ENCODE measurements at places on chromosomes 3 and 15. TPM values are rescaled to one million over a fixed set of nuclear protein-coding genes. Genes with fewer than 3 reads are reported as not detected.

DNA sequence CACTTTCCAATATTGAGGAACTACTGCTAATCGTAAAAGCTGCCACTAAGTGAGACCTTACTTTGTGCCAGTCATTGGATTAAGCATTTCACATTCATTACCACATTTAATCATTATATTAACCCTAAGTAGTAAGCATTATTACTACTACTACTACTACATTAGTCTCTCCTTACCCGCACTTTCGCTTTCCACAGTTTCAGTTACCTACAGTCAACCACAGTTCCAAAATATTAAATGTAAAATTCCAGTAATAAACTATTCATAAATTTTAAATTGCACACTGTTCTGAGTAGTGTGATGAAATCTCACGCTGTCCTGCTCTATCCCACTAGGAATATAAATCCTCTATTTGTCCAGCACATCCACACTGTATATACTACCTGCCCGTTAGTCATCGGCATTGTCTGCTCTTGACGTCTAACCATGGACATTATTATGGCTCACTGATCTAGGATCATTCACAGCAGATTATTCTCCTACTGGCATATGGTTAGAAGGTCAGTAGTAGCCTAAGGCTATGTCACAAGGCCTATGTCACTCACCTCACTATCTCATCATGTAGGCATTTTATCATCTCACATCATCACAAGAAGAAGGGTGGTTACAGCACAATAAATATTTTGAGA is 121.1 kb downstream of the GSK3B start:
- DNase-seq = peak; percentile 79

MUC20 gene
- not detected for total RNA-seq

- DNase-seq = no peak
Measured at GRCh38 chr3:186646106-186646505, 5.9 kb downstream of the FETUB start.

GOLGA6D gene
- not detected for total RNA-seq

TTLL3 gene
- total RNA-seq = 7.4 TPM

LRRC34 gene
- total RNA-seq = 9.4 TPM

FGF12 gene
- total RNA-seq = 0.12 TPM

- peak; percentile 37 for DNase-seq
Measured at GRCh38 chr15:88912500-88912921, 668 bp downstream of the MFGE8 start.

DNA sequence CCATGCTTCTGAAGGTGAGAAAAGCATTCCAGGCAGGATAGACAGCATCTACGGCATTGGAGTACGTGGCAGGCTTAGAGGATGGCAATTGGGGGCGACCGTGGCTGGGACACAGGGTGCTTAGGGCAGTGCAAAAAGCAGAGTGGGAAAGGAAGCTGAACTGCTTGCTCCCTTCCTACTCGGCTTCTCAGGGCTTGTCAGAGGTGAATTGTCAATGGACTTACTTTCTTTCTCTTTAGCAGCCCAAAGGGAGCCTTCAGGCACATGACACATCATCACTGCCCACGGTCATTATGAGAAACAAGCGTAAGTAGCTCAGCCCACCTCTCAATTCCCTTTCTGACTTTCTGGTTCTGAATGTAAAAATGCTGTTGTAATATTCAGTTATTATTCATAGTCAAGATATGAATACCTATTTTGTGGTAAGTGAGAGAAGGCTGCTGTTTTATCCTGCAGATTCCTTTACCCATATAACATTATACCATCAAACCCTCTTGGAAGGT is 84.3 kb downstream of the KLHL25 start:
- no peak for DNase-seq

Measured in RPMI7951 (cell line).